Left ventricle myocardium superior (tissue), 1 donor: ENCODE measurements at places on chromosomes 1 and 21. TPM values are rescaled to one million over a fixed set of nuclear protein-coding genes. Genes with fewer than 3 reads are reported as not detected.

DNA sequence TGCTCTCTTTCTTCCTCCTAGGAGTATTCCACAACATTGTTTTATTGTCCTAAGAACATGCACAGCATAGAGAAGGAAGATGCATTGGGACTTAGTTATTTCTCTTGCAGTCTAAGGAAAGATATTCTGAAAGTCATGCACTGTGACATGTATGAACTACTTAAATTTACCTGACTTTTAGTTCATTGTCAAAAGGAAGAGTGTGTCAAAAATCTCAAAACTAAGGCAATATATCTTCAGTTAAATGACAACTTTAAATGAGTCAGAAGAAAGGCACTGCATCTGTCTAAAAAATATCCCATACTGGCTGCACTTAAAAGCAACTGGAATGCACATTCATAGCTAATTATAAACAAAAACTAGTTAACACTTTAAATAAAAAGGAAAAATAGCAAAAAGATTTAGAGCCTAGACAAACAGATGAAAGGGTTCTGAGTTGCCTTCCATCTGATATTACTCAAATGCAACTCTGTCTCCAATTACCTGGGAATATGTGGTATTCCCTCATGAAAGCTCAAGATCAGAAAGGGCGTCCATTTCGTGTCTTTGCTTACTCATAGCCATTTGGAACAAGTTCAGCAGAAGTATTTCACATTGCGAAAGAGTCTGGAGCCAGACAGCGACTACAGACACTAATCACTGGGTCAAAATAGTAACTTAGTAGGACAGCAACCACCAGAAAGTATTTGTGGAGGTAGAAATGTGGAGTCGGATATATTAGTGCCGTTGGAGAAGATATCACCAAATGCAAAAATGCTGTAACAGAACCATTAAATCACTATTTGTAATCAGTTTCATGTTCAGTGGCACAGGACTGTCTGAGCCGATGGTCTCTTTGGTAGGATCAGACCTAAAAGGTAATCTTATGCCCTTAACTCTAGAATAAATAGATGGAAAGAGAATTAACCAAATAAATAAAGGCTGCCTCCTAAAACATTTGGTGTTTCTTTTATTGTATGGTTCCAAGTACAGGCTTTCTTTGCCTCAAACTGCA, 225.7 kb downstream of the GREM2 start:
- no peak for DNase-seq

- no peak for DNase-seq
These were observed 22.4 kb upstream of the CD34 start for GRCh38 chr1:207933205-207933800.

DNA sequence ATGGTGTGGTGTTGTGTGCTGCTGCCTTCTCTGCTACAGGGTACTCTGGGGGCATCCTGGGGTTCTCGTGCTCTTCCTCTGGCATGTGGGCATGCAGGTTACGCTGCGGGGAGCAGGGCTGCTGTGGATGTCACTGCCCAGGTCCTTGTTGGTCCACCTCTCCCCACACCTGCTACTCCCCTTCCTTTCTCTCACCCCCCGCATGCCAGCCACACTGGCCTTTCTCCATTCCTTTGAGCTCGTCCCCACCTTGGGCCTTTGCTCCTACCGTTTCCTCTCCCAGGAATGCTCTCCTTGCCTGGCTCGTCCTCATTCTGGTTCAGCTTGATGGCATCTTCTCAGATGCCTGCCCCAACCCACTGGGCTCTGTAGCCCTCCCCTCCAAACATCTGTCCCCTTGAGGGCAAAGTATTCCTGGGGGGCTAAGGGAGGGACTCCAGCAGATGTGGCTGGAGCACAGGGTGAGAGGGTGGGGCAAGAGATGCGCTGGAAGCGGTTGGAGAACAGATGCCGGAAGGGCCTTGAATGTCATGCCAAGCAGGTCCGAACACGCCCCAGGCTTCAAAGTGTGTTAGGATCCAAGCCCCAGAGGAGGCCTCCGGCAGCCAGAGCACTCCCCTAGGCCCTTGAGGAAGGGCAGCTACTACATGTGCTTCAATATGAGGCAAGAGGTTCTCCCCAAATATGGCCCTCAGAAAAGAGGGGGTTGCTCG, 23.4 kb downstream of the DMRTB1 start:
- DNase-seq: no peak

- DNase-seq: no peak
These were observed 254.0 kb downstream of the TOMM20 start for GRCh38 chr1:234874291-234875288.

GRCh38 chr1:90955769-90956168, 66.1 kb downstream of the ZNF644 start:
- DNase-seq: no peak

DNA sequence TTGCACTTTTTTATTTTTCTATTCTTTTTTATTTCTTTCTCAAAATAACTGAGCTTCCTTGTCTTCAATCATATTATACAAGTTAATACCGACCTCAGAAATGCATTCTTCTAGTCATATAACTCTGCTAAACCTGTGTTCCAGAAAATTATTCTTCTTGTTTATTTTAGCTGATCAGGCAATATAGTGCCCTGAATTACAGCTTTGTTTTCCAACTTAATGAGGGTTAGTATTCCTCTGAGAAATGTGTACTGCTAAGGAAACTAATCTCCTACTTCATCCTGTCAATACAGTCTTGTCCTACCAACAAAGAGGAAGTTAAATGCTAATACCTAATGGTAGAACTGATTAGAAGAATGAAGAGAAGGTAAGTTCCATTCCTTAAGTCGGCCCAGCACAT, 13.0 kb downstream of the BRINP3 start:
- no peak for DNase-seq

DNA sequence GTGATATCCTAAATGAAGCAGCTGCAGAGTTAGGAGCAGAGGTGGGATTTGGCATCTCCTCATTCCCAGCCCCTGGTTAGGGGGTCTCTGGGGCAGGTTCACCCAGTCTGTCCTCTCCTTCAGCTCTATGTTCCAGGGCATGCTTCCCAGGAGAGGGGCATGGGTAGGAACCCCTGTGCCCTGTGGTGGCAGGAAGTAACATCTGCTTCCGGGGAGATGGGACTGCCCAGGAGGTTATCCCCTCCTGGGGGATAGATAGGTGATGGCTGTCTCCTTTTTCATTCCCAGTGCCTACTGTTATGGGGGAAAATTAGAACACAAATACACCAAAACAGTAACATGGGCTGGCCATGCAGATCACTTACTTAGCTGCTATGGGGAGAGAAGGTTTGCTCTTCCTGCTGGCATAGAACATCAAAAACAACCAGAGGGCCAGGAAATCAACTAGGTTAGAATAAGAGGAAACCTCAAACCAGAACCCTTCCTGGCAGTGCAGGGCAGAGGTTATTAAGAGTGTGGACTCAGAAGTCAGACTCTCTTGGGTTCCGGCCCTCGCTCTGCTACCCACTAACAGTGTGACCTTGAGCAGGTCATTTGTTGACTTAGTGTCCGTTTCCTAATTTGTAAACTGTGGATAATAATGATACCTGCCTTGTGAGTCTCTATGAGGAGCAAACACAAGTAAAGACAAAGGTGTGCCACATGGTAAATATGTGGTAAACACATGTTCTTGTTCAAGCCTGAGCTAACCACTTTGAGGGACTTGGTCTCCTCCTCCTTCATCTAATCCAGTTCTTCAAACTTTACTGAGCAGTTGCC, 157.8 kb upstream of the JUN start:
- no peak for DNase-seq

GRCh38 chr1:27992276-27992675, 32.5 kb downstream of the XKR8 start:
- DNase-seq: peak; percentile 31

GRCh38 chr1:2132222-2133038, 62.1 kb downstream of the FAAP20 start:
- DNase-seq: peak; percentile 64

DNA sequence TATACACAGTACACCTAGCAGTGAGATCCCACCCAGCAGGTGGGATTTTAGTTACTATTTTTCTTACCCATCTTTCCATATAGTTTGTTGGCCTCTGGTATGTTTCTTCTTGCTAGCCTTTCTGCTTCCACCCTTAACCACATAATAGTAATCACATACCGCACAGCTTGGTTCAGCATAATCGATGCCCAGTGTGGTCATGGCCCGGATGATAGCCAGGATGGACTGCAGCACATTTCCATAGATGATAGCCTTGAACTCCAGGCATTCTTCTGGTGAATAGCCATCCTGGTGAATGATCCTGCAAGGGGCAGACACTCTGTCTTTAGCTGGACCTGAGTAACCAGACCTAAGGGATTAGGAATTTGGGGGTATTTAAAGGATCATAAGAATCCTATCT, 9.5 kb downstream of the GNAT2 start:
- DNase-seq: no peak

DNA sequence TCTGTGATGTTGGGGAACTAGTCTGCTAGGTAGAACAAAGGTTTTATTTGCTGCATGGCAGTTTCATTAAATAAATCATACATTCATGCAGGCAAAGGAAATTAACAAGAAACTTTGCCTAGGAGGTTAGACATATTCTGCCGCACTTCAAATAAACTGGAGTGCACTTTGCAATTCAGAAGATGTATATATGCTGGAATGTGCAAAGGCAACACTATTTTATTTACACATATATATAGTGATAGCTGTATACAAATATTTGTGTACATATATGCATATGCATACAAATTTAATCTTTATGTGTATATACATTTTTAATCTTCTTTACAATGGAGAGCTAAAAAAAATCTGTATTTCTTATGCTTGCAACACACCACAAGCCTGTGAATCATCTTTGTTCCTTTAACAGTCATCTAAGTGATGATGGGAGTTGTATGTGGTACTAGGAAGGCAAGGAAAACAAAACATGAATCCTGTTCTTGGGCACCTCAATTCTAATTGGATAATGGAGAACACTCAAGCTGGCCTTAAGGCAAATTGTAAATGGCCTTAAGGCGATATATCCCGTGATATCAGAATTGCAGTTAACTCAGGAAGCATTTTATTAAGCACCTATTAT, 605.8 kb upstream of the CAMK1G start:
- no peak for DNase-seq

DNA sequence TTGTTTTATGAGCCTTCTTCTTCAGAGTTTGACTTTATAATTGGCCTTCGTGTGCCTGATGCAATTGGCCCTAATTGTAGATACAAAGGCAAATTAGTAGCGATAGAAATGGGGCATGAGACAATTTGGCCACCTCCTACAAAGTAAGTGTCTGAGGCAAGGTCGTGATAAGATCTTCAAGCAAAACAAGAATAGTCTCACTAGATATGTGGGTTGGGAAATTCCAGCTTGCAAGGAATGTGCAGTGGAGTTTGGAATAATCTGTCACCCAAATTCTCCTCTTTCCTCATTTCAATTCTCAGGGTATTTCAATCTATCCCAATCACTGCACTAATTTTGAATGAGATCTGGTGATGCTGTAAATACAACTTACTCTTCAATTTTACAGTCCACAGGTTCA, 11.4 kb upstream of the TSNAX start:
- DNase-seq: no peak

DNA sequence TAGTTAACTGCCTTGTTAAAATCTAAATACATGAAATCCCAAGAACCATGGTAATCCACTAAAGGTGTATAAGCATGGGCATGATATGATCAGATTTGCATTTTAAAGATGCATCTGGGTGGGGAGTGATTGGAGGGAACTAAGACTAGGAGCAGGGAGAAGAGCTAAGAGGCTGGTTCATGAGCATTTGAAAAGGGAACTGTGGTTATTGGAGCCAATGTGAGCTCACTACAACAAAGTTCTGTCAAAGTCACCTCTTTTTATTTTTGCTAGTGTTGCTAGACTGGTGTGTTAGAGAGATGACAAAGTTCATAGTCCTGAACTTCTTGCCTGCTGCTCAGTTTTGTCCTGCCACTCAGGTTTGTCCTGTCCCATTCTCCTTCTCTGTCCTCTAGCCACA, 67.1 kb upstream of the LRRC8D start:
- DNase-seq: no peak

DNA sequence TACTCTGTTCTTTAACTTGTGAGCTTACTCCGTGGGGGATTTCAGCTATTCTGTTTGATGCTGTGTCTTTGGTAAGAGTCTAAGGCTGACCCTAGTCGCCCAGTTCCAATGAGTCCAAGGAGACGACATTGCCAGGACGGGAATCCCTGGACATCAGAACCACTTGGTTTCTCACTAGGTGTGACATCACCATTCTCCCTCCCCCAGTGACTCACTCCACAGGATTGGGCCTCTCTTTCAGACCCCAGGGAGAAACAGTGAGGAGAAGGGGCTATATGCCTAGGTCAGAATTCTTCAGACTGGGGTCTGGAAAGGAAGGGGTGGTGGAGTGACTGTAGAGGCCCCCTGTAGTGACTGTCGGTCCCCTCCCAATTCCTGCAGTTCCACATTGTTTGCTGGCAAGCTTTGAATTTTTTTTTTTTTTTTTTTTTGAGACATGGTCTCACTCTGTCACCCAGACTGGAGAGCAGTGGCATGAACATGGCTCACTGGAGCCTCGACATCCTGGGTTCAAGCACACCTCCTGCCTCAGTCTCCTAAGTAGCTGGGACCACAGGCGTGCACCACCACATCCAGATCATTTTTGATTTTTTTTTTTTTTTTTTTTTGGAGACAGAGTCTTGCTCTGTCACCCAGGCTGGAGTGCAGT, 21.3 kb downstream of the ALPL start:
- DNase-seq: no peak

- DNase-seq: no peak
These were observed 19.1 kb downstream of the COA7 start for GRCh38 chr1:52679048-52679447.

DNA sequence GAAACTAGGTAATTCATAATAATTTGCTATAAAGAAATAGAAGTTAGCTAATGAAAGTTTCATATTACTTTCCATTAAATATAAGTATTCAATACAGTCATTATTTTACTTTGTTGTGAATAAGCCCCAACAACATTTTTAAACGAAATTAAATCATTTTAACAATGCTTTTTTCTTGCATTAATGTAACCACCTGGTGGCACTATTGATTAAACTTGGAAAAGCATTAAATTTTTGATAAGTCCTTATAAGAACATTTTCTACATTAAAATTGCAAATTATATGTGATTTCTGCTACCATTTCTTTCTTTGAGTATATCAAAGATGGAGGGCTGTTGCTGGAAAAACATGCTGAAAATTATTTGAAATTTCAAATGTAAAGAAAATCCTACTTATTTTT, 918.8 kb upstream of the TMPRSS15 start:
- no peak for DNase-seq

GRCh38 chr1:157359314-157360022, 192.8 kb downstream of the FCRL5 start:
- DNase-seq: no peak

GRCh38 chr1:153536012-153536670, 350 bp upstream of the S100A6 start:
- DNase-seq: peak; percentile 91

DNA sequence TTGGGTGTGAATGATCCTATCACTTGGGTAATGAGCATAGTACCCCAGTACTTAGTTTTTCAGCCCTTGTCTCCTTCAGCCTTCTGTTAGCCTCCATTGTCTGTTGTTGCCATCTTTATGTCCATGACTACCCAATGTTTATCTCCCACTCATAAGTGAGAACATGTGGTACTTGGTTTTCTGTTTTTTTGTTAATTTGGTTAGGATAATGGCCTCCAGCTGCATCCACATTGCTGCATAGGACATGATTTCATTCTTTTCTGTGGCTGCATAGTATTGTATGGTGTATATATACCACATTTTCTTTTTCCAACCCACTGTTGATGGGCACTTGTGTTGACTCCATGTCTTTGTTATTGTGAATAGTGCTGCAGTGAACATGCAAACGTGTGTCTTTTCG, 39.6 kb upstream of the GPR52 start:
- DNase-seq: no peak

The OR6N1 gene
- not detected for total RNA-seq

The OLFML2B gene
- 2.4 TPM for total RNA-seq

The BRINP3 gene
- 0.10 TPM for total RNA-seq

The CLCC1 gene
- total RNA-seq: 29.1 TPM

The HSD3B2 gene
- total RNA-seq: not detected

The SLC9C2 gene
- total RNA-seq: not detected

The NHLH2 gene
- total RNA-seq: not detected

The FOXD3 gene
- 0.32 TPM for total RNA-seq
